ENCODE measurements at places on chromosomes 13 and 19.
A peak's percentile ranks its signal among the peaks of the same experiment; 100 is the strongest.

- DNase-seq, result peak; percentile 24
Measured at GRCh38 chr13:109154146-109154545, 524.7 kb downstream of the MYO16 start.

GRCh38 chr13:45332036-45332830 is 8.8 kb downstream of the TPT1 start:
- DNase-seq, result peak; percentile 83

- peak; percentile 97 for DNase-seq
Measured at GRCh38 chr13:45206340-45206739, 5.5 kb upstream of the KCTD4 start.

- no peak for DNase-seq
Measured at GRCh38 chr13:43136920-43137575, 113.7 kb downstream of the DNAJC15 start.

- DNase-seq, result no peak
Measured at GRCh38 chr13:31675440-31675953, 63.8 kb upstream of the RXFP2 start.

DNA sequence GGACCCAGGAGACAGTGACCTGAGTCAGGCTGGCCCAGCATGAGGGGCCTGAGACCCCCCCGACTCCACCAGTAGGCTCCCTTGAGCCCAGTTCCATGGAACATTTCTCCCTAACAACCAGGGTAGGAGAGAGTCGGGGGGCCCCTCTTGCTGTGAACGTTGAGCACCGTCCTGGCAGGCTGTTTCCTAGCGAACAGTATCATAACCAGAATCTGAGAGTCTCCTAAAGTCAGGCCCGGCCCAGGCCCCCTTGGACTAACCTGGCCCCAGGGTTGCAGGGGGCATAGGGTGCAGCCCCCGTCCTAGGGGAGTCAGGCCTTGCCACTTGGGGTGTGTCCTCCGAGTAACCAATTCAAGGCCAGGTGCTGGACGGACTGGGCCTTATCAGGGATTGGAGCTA is 13.7 kb downstream of the TMEM150B start:
- no peak for DNase-seq

GRCh38 chr19:44592451-44592890 is 20.9 kb upstream of the IGSF23 start:
- DNase-seq, result peak; percentile 75

DNA sequence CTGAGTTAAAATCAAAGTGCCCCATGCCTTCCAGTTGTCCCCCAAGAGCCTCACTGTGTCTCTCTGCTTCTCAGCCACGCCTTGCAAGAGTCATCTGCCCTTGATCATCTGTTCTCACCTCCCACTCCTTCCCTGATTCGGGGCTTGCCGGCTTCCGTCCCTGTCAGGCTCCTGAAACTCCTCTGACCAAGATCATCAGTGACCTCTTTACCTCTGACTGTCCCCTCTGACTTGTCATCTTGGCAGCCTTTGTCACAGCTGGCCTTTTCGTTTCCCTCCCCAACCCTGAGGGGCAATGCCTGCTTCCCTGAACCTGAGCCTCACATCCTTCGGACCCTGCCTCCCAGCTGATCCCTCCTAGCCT is 66.3 kb downstream of the MAP4K1 start:
- DNase-seq, result no peak

DNA sequence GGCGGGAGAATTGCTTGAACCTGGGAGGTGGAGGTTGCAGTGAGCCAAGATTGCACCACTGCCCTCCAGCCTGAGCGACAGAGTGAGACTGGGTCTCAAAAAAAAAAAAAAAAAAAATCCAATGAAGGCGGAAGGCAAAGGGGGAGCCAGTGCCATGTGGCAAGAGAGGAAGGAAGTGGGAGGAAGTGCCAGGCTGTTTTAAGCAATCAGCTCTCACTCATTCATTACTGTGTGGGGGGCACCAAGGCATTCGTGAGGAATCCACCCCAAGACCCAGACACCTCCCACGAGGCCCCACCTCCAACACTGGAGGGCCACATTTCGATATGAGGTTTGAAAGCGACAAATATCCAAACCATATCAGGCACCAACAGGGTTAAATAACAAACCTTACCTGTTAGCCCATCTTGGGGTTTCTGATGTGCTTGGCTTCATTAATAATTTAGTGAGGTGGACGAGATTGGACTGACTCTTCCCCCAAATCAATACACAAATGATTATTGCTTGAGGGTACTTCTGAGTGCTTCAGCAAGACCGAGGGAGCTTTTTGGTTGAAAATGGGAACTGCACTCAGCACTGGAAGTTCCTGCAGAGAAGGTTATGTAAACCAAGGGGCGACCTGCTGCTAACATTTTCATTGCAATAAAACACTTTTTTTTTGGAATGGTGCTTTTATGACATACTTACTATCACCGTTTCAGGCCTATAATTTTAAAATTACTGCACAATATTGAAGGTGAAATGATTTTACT is 7.5 kb upstream of the LRP3 start:
- DNase-seq, result no peak

DNA sequence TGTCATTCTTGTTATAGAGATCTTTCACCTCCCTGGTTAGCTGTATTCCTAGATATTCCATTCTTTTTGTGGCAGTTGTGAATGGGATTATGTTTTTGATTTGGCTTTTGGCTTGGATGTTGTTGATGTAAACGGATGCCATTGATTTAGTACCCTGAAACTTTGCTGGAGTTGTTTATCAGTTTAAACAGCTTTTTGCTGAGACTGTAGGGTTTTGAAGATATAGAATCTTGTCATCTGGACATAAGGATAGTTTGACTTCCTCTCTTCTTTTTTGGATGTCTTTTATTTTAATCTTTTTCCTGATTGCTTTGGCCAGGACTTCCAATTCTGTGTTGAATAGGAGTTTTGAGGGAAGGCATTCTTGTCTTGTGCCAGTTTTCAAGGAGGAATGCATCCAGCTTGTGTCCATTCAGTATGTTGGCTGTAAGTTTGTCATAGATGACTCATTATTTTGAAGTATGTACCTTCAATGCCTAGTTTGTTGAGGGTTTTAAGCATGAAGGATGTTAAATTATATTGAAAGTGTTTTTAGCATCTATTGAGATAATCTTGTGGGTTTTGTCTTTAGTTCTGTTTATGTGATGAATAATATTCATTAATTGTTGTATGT is 16.8 kb downstream of the ZNF431 start:
- peak; percentile 32 for DNase-seq

- DNase-seq, result no peak
Measured at GRCh38 chr19:36047835-36048234, 6.2 kb downstream of the THAP8 start.

DNA sequence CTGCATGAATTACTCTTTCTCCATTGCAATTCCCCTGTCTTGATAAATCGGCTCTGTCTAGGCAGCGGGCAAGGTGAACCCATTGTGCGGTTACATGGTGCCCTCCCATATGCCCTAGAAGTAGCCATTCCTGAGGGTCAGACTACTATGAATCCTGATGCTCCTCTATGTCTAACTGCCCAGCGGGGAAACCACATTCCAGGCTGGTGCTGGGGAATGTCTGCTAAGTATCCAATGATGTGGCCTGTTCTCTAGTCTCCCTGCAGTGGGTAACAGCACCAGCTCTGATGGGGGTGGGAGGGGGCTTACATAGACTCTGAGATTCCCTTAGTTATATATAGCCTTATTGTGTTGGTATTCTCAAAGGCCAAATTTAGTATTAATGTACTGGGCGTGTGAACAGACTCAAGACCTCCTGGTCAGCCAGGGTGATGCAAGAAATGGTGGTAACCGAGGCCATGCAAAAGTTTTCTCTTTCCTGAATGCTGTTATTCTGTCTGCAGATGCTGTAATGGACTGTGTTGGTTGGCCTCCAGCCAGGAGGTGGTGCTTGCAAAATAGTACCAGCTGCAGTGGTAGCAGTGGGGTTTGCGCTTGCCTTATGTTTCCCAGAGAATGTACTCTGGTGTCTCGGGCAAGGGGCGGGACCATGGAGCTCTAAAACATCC is 564.8 kb upstream of the SLITRK1 start:
- no peak for DNase-seq

DNA sequence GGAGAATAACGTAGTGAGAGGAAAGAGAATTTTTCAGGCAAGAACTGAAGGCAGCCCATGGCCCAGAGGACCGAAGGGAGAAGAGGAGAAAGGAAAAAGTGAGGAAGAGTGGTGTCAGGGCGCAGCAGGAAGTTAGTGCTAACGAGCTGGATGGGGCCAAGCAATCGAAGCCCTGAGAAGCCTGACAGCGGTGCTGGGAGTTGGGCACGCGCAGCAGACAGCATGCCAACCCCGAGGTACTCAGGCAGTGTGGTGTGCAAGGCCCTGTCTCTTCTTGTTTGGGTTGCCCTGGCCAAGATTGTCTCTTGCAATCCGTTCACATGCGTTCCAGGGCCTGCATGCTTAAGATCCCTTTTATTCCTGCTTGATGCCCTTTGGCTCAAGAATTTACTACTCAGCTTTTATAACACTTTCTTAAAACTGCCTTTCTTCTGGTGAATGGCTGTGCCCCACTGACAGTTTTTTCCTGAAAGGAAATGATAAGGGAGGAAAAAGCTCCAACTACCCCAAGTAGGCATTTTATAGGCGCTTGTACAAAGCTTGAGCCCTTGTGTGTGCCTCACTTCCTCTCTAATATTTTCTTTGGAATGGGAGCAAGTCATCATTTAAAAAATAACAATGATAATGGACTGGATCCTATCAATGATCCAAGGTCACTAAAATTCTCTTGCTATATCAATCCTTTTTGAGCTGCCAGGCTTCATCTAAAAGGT is 115.4 kb downstream of the FLT1 start:
- DNase-seq, result no peak

DNA sequence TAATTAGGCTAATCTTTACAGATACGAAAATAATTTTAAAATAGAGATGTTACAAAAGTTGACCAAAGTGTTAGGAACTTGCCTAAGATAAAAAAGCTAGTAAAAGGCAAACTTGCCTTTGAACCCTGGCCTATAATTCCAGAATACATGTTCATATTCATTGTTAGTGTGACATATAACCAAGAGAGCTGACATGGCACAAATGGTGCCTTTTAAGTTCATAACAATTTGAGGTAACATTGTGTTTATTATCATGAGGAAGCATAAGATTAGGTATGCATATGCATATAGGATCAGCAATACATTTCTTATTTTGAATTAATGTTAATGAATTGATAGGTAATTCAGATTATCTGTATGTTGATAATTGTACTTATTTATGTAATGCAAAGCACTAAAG is 1537.9 kb upstream of the PRR20A start:
- no peak for DNase-seq

DNA sequence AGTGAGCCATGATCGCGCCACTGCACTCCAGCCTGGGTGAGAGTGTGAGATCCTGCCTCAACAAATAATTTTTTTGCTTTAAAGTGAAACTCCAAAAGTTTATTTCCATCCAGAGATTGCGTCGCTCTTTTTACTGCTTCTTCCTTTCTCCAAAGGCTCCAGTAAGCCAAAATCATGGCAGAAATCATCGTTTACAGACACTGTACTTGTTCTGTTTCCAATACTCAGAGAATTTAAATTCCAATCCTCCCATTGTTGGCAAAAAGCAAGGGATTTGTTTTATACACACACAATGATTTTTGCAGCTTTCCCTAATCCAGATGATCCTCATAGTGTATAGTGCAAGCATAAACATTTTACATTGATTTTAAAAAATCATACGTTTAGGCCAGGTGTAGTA is 15.3 kb downstream of the FBXO27 start:
- DNase-seq, result no peak

- peak; percentile 17 for DNase-seq
Measured at GRCh38 chr13:49084961-49085360, 109.2 kb downstream of the FNDC3A start.

GRCh38 chr19:56993851-56994250 is 125.9 kb upstream of the USP29 start:
- no peak for DNase-seq

- DNase-seq, result no peak
Measured at GRCh38 chr19:50708179-50708879, 11.3 kb downstream of the SHANK1 start.

DNA sequence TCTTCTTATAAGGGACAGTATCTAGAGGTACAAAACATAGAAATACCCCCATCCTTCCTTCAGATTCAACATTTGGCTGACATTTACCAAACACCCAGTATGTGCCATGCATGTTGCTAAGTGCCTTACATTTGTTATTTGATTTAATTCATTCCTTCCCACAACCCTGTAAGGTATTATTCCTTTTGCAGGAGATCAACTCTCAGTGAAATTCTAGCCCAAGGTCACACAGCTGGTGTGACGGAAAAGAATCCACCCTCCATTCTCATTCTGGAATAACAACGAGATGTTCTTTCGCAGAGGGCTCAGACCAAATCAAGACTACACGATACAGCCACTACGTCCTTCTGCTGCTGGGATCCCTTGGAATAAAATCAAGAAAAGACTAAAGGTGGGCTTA is 67.8 kb downstream of the C13orf42 start:
- DNase-seq, result no peak

- DNase-seq, result no peak
Measured at GRCh38 chr13:37207691-37208451, 102.4 kb upstream of the CSNK1A1L start.

DNA sequence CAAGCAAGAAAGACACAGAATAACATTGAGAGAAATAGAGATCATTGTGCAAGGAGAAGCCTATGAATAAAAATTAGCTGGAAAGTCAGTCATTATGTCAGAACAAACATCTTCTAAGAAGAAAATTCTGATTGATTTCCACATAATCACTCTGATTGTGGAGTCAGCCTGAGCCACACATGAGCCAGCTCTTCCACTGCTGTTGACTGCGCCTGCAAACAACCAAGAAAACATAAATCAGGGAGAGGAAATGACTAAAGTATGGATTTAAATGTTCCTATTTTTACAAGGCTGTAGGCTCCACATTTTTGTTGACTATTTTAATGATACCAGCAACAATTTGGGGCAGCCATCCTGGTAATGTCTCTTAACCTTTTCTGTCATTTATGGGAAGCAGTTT is 962.3 kb downstream of the EFNB2 start:
- no peak for DNase-seq

DNA sequence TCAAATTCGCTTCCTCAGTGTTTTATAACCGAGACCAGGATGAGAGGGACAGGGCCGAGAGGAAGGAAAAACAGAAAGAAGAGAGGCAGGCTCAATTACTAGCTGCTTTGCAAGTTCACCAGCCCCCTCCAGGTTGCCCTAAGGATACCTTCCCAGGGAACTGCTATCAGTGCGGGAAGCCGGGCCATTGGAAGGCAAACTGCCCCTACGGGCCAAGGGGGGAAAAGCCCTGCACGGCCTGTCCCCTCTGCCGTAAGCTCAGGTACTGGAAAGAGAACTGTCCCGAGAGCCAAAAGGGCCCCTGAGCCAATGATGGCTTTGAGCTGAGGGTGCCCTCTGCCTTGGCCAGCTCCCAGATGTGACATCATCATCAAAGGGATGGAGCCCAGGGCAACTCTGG is 3.2 kb upstream of the ERVV-1 start:
- no peak for DNase-seq

All from kidney tubule cell (primary cell).